Naive thymus-derived CD8-positive, alpha-beta T cell (primary cell): ENCODE measurements at places on chromosomes 5 and 9. TPM values are rescaled to one million over a fixed set of nuclear protein-coding genes. Genes with fewer than 3 reads are reported as not detected.

- H3K27ac ChIP-seq, result no peak overlapping the region
- peaks cover 5% of the 10 kb centered on the region for H3K36me3 ChIP-seq
- no peak overlapping the region for H3K4me3 ChIP-seq
Observed at GRCh38 chr5:77719666-77720363, 56.3 kb downstream of the TBCA start.

- no peak overlapping the region for H3K27ac ChIP-seq
- peaks cover 3% of the 10 kb centered on the region for H3K4me1 ChIP-seq
- H3K4me3 ChIP-seq, result no peak overlapping the region
- no peaks in the 10 kb centered on the region for H3K36me3 ChIP-seq
- DNase-seq, result no peak
- no peaks in the 10 kb centered on the region for H3K27me3 ChIP-seq
Observed at GRCh38 chr5:4230786-4231641, 635.4 kb downstream of the IRX1 start.

The TMC1 gene
- total RNA-seq, result not detected

The SPAG8 gene
- total RNA-seq, result 7.0 TPM

The GAS1 gene
- total RNA-seq, result 0.29 TPM

The FRMD3 gene
- 0.74 TPM for total RNA-seq

The DMRT3 gene
- total RNA-seq, result not detected

The KIF12 gene
- not detected for total RNA-seq

- H3K27me3 ChIP-seq, result peaks cover 4% of the 10 kb centered on the region
- H3K4me3 ChIP-seq, result no peak overlapping the region
- no peak for DNase-seq
- no peaks in the 10 kb centered on the region for H3K36me3 ChIP-seq
Observed at GRCh38 chr9:98962861-98963260, 19.2 kb downstream of the COL15A1 start.

DNA sequence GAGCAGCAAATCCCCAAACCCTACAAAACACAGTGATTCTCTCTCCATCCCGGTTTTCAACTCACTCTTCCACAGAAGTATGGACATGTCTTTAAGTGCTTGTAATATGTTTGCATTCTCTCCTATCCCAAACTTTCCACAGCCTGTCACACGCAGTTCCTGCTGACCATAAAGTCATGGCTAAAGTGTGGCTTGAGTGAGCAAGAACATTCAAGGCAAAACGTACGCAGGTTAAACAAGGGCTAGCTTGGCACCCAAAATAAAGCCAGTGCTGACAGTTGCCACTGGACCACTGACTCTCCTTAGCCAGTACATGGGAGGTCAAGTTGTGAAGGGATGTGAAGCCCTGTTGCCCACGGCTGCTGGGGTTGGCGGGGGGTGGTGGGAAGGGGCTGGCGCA lies 211.1 kb upstream of the IRX1 start:
- DNase-seq, result no peak
- no peaks in the 10 kb centered on the region for H3K36me3 ChIP-seq
- no peak overlapping the region for H3K27ac ChIP-seq
- no peaks in the 10 kb centered on the region for H3K27me3 ChIP-seq
- H3K4me3 ChIP-seq, result no peak overlapping the region

The DOCK8 gene
- 224 TPM for total RNA-seq
